ENCODE measurements at places on chromosomes 2 and 18.
A peak's percentile ranks its signal among the peaks of the same experiment; 100 is the strongest.

GRCh38 chr2:3805201-3805939 lies 102.0 kb downstream of the DCDC2C start:
- DNase-seq: no peak

DNA sequence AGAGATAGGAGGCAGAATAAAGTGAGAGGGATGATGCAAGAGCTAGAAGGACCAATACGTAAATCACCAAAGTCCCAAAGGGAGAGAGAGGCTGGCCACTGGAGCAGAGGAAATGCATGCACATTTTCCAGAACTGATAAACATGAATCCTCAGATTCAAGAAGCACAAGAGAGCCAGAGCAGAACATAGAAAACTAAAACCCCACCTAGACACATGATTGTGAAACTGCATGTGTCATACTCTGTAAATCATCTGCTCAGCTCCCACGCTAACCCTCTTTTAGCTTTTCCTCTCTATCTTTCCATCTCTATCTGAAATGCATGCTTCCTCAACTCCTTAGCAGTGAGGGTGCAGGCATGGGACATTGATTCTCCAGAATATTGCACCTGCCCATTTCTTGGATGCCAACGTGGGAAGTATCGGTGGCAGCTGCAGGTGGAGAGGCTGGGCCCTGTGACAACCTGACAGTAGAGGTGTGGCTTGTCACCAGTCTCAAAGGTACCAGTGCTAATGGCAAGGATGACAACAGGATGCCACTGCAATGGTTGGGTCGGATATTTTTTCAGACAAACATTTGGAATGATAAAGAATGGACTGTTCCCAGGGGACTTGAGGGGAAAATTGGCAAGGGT lies 89.3 kb upstream of the OTOS start:
- no peak for DNase-seq

DNA sequence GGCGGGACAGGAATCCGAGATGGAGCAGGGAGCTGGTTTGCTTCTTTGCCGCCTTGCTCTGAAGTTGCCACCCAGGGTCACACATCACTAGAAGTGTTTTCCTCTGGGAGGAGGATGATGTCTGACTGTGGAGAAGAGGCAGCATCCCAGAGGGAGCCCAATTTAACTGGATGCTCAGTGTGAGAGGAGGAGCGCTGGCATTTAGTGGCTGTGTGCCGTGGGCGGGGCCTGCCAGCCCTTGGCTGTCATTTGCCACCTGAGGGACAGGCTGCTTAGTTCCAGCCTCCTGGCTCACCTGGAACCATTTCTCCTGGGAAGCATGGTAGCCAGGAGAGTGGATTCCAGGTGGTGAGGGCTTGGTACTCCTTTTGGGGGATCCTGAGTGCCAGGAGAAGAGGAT lies 9.6 kb downstream of the B3GNT2 start:
- no peak for DNase-seq

GRCh38 chr2:241315879-241316631 lies at the start of gene SEPTIN2:
Gene SEPTIN2, plus strand, starts transcription at chr2:241315925. Its CDS starts 8,308 bp downstream, at chr2:241324233.
- peak; percentile 57 for DNase-seq

DNA sequence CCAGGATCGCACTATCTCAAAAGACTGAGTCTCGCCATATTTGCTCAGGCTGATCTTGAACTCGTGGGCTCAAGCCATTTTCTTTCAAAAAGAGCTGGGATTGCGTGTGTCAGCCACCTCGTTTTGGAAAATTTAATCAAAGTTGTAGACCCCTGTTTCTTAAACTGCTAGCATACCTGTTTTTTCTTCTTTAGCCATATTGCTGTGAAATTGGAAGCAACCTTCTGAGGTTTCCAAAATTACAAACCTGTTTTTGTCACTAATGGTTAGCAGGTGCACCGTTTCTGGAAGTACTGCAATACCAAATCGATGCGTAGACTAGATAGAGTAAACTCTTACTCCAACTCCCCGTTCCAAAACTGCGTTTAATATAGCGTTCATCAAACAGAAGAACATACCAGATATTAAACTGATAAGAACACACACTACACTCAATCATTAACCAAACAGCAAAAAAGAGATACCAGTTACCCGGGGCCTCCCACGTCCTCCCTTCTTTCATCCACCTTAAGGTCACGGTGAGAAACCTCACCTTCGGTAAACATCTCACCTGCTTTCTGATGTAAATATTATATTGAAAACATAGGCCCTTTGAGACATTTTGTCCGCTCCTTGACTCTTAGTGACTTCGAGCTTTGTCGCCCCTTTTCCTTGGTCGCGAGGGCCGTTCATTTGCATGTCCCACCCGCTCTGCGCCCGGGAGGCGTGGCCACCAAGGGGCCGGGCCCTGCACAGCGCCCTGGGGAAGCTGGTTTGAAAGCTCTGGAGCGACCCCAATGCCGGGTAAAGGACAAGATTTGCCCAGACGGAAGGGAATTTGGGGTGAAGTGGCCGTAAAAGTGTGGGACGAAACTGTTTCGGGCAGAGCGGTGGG lies at the start of gene RNU2-63P:
Gene RNU2-63P, minus strand, starts transcription at position 462 of the 874 bp plus-strand sequence.
- peak; percentile 58 for DNase-seq

- DNase-seq: no peak
These were observed 53.9 kb upstream of the NRP2 start for GRCh38 chr2:205628422-205628821.

- DNase-seq: no peak
These were observed 146.6 kb downstream of the MEIS1 start for GRCh38 chr2:66581339-66582103.

DNA sequence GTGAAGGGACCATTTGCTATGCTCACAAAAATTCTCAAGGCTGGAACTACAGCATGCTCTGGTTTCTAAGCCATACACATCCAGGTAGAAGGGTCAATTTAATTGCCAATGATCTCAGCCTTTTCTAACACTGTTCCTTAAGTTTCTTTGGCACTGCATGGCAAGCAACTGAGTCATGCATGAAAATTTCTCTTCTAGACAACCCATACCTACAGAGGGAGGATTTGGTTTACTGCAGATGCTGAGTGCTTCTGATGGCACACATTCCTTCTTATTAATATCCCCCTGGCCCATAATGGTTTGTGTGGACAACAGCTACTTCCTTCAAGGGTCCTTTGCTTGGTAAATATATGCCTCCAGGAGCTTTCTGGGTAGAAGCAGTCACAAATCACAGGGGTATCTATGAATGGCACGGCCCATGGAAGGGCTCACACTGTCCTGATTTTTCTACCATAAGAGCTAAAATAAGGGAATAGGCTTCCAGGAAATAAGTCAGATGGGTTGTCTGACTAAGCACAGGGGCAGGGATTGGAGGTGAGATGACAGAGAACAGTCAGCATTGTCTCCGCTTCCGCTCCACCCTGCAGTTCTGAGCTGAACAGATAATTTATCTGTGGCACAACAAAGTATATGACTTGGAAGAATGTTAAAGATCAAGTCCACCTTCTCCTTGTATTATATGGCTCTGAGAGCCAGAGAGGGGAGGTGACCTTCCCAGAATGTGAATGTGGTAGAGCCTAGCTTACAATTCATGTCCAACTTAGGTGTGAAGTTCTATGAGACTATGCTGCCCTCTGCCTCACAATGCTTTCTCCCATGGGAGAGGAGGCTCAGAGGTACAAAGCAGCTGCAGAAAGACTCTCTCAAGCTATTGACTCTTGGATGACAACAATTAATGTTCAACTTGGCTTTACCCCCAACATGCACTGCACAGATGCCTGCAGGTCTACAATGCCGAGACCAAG lies 199.2 kb upstream of the TNP1 start:
- no peak for DNase-seq

DNA sequence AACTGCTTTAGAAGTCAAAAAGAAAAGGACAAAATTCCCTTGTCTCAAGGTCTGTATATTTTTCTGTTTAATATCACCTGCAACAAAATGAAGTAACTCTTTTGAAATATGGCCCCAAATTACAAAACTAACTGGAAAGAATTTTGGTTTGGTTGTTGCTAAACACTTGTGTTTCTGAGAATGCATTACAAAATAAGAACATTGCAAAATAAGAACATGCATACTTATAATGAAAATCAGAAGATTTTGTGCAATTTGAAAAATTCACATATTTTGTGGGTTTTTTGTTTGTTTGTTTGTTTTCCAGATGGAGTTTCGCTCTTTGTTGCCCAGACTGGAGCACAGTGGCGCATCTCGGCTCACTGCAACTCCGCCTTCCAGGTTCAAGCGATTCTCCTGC lies 21.8 kb downstream of the NDUFB3 start:
- DNase-seq: no peak

- no peak for DNase-seq
These were observed 166.3 kb downstream of the MYO1B start for GRCh38 chr2:191411472-191411871.

DNA sequence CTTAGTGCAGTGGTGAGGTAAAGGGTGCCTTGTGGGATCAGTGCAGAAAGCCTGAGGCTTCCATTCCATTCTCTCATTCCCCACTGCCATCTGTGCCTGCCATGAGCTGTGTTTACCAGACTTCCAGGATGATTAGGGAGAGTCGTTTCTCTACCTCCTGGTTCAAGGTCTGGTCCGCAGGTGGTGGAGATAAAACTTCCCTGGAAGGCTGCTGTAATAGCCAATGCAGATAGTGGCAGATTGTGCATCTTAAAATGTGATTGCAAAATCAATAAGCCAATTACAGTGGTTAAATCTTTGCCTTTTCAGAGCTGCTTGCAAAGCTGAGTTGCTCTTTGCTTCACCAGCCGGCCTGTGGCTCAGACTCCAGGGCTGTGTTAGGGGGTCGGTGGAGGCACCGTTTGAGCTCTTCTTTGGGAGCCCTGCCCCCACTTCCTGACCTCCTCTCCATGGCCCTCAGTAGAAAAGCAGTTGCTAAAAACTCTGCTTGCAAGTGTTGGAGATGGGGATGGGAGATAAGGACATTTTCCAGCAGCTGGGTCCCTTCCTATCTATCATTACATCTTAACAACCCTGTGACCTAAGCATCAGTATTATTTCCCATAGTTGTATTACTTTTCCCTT lies 95.2 kb upstream of the HS6ST1 start:
- no peak for DNase-seq

- no peak for DNase-seq
These were observed 22.9 kb downstream of the MAPRE2 start for GRCh38 chr18:35063875-35064690.

- DNase-seq: no peak
These were observed 65.4 kb downstream of the PDE1A start for GRCh38 chr2:182361477-182361876.

- DNase-seq: no peak
These were observed 97.8 kb upstream of the CELF4 start for GRCh38 chr18:37663446-37663845.

- DNase-seq: no peak
These were observed 250.5 kb downstream of the TFCP2L1 start for GRCh38 chr2:121034551-121034950.

GRCh38 chr2:99571954-99572353 lies 82.1 kb upstream of the REV1 start:
- no peak for DNase-seq

GRCh38 chr2:42128721-42129486 lies 40.2 kb upstream of the EML4 start:
- DNase-seq: no peak

GRCh38 chr2:235460548-235461047 lies 33.2 kb upstream of the AGAP1 start:
- no peak for DNase-seq

DNA sequence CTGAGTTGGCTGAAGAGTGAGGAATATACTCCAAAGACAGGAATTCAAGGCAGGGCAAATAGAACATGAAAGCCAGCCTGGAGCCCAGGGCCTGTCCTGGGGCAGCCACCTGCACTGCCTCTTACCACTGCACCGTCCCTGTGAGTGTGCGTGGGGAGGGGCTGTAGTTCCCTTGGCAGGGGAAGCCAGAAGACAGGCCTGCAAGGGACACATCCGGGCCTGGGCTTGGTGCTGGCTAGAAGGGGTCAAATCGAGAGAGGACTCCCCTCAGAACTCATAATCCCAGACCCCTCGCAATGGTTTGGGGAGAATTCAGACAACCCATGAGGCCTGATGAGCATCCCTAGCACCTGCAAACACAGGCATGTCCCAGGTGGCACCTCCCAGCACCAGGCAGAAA lies 87.0 kb downstream of the HDAC4 start:
- DNase-seq: no peak

- DNase-seq: no peak
These were observed 76.8 kb upstream of the PELI1 start for GRCh38 chr2:64220894-64221617.

DNA sequence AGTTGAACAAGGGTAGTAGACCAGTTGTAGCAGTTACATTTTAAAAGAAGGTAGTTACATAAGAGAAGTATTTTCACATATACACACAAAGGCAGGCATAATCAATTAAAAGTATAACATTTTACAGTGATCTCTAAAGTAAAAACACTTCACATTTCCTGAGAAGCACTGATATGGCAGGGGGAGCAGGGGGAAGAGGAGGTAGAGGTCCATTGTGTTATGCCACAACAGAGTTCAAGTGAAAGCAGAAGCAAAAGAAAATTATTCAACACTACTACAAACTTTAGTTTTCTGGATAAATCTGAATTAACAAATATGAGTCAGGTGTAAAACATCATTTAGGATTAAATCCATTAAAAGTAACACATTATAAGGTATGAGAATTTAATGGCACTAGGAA lies 38.4 kb downstream of the ROCK1 start:
- DNase-seq: no peak

- DNase-seq: no peak
These were observed 8.0 kb downstream of the TMBIM1 start for GRCh38 chr2:218284106-218284811.

- DNase-seq: no peak
These were observed 86.2 kb downstream of the RRM2 start for GRCh38 chr2:10208736-10209135.

GRCh38 chr2:121003391-121003790 lies 267.7 kb downstream of the GLI2 start:
- DNase-seq: no peak

- no peak for DNase-seq
These were observed 14.3 kb downstream of the MAP3K2 start for GRCh38 chr2:127373362-127374083.

DNA sequence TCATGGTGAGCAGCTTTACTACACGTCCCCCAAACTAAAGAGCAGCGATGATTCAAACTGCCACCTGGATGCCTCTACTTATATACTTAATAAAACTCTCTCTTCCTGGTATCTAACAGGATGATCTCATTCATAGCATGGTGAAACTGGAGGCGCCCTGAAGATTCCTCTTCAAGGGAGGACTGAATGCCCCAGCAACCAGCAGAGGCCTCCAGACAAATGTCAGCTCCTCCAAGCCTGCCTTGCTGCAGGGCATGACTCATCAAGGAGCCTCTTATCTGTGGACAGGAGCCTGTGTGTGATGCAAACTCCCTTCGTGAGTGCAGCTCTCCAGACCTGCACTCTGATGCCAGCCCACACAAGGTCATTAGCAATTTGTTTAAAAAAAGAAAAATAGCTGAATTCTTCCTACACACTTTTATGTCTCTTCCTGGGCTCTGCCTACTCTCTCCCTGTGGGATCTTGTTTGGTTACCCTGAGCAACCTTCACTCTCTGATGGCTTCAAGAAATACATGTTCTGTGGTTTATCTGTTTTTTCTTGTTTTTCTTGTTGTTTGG lies 30.2 kb downstream of the LONRF2 start:
- no peak for DNase-seq

GRCh38 chr18:51168960-51169662 lies 28.4 kb downstream of the MEX3C start:
- no peak for DNase-seq

- DNase-seq: no peak
These were observed 104.7 kb upstream of the FAM117B start for GRCh38 chr2:202530038-202530437.

Measured in stimulated activated CD8-positive, alpha-beta memory T cell treated with anti-CD3 and anti-CD28 coated beads, Interleukin-4, amount 100 ng/mL, for 1 hour (primary cell).